ENCODE measurements at places on chromosomes 2 and 18.

DNA sequence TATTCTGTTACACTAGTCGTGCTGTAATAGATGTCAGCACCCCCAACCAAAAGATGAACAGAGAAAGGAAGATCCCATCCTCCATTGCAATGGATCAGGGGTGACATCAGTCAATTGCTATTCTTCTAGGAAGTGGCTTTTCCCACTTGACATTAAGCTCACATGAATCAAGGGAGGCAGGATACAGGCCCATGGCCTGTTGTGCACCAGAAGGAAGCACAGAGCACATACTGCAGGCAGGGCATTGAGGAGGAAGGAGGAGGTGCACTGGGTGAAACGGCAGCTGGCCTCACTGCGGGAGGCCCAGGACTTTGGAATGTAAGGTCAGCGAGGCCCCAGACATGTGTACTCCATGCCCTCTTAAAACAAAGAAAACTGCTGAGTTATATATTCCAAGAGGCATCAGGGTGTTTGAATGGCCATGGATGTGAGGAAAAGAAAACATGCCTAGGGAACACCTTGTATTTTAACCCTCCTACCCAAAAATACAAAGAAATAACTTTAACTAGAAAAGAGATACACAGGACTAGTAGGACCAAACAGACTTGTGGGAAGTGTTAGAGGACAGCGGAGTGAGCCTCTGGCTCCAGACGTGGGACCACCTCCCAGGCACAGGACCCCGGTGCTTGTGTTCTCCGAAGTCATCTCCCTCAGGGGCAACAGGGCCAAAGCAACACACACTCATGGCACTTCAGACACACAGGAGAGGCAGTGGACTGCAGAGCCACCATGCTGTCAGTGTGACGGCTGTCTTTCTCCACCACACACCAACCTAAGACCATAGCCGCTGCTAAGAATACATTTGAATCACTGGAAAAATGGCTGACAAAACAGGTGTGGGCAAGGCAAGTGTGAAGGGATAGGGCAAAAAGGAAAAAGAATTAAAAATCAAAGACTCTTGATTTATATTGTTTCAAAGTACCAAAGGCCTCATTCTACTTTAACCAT, 51.4 kb upstream of the RIOK3 start:
- DNase-seq, result no peak

DNA sequence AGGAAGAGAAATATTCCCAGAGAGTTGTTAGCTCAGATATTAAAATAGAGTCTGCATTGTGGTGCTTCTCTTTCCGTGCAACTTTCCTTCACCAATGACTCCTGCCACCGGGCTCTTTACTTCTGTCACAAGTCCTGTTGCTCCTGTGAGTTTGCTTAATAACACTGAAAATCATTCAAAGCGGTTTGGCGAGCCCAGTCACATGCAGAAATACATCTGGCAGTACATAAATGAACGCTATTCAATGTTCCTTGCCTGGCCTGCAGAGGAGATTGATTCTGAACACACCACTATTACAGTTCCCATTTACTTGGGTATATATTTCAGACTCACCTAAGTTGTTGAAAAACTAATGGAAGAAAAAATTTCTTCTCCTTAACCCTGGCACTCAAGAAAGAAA, 276.6 kb downstream of the ZNF521 start:
- no peak for DNase-seq

GRCh38 chr2:34107811-34108210, 508.7 kb upstream of the FAM98A start:
- no peak for DNase-seq

GRCh38 chr2:185785851-185786473, 47.4 kb downstream of the FSIP2 start:
- DNase-seq, result no peak

Data from activated T-cell treated with anti-CD3 and anti-CD28 coated beads for 1 hour (primary cell).